Suppressor macrophage treated with lipopolysaccharide for 4 hours (primary cell): ENCODE measurements at places on chromosomes 3 and 15.
A peak's percentile ranks its signal among the peaks of the same experiment; 100 is the strongest.

GRCh38 chr3:45816544-45816943 lies 20.2 kb upstream of the SLC6A20 start:
- DNase-seq, result no peak

GRCh38 chr15:62306851-62307504 lies 141.9 kb upstream of the C2CD4B start:
- peak; percentile 60 for DNase-seq

DNA sequence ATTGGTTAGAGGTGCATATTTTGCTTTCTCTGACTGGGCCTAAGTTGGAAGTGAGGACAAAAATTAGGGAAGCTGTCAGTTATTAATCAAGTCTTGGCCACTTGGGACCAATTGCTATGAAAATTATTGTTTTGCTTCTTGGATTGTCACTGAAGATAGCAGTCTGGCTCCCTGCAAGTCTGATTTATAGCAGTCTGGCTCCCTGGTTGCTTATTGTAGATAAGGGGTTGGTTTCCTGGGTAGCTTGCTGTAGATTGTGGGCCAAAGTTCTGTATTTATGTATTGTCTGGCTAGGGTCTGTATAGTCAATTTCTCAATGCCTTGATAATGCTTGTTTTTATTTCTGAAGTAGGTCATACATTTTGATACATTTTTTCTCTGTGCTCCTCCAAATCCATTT lies 13.3 kb upstream of the DRD3 start:
- no peak for DNase-seq

GRCh38 chr3:195811756-195812155 lies at the start of gene MUC4:
MUC4 (minus strand) TSS chr3:195811929; CDS start chr3:195811817, 112 bp downstream.
- no peak for DNase-seq

- DNase-seq, result no peak
Observed at GRCh38 chr3:9097495-9097894, 134.2 kb upstream of the RAD18 start.

GRCh38 chr3:118556983-118557382 lies 477.7 kb downstream of the IGSF11 start:
- DNase-seq, result no peak

DNA sequence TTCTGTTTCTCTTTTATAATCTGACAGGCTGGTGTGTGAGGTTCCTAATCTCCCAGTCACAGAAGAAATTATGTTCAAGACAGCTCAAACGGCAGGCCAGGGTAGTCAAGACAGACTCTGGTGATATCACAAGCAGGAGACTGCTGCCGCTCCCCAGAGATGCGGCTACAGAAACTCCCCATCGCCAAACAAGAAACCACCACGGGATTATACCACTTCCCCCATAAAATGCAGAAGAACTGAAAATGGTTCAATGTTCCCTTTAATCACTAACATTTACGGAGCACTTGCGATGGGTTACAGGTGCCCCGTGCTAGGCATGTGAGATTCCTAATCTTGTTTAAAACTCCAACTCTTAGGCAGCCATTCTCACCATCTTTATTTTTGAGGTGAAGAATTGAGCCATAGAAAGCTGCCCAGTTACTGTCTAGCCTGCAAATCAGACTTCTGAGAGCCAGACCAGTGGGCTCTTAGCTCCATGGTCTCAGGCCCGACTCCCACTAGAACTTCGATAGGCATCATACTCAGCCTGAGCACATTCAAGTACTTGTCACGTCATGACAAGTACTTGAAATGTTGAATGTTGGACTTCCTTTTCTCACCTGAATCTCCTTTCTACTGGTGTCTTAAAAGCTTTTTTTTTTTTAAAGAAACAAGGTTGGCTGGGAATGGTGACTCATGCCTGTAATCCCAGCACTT lies 58.4 kb downstream of the TBC1D2B start:
- peak; percentile 81 for DNase-seq

DNA sequence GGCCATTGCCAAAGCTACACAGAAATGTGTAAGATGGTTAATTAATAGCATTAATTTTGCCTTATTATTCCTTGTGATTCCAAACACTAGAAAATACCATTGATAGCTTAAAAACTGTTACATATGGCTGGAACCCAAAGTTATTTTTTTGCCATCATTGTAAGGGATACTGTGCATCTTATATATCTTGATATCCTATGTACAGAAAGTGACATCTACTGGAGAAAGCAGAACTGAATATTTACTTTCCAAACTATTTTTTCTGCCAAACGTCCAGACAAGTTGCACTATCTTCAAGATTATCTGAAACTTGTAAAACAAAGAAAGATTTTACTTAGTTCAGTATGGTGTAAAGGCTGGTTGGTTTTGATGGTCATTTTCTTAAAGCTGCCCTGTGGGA lies 33.3 kb upstream of the MEIS2 start:
- DNase-seq, result no peak

- no peak for DNase-seq
Observed at GRCh38 chr15:71072423-71072822, 42.8 kb upstream of the THSD4 start.

- DNase-seq, result no peak
Observed at GRCh38 chr3:69445024-69445423, 59.1 kb upstream of the FRMD4B start.

DNA sequence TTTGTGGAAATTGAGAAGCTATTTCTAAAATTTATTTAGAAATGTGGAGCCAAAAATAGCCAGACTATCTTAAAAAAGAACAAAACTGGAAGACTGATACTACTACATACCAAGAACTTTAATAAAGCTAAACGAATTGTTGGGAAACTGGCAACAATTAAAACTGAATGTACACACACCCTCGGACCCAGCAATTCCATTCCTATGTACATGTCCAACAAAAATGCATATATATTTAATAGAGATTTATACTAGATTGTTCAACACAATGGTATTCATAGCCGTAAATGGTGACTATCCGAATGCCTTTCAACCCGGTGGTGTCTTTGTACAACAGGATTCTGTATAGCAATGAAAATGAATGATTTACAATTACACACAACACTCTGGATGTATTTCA lies 136.5 kb upstream of the RASGRP1 start:
- no peak for DNase-seq

DNA sequence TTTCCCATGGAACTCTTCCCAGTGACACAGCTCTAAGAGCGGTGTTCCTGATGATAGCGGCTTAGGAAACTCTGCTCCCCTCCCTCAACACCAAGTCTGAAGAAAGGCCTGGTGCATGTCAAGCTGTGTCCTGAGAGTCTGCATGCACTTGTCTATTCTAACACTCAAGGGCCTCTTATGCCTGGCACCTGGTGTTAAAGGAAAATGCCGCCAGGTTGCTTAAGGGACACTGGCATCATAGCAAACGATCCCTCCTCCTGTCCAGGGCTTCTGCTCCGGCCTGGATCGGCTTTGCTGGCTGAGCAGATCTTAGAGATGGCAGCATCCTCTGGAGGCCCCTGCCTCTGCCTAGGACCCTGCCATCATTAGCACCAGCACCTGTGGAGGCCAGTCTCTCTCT lies 121.7 kb downstream of the MEGF11 start:
- no peak for DNase-seq

- peak; percentile 45 for DNase-seq
Observed at GRCh38 chr3:38031022-38031994, 1.9 kb upstream of the PLCD1 start.

DNA sequence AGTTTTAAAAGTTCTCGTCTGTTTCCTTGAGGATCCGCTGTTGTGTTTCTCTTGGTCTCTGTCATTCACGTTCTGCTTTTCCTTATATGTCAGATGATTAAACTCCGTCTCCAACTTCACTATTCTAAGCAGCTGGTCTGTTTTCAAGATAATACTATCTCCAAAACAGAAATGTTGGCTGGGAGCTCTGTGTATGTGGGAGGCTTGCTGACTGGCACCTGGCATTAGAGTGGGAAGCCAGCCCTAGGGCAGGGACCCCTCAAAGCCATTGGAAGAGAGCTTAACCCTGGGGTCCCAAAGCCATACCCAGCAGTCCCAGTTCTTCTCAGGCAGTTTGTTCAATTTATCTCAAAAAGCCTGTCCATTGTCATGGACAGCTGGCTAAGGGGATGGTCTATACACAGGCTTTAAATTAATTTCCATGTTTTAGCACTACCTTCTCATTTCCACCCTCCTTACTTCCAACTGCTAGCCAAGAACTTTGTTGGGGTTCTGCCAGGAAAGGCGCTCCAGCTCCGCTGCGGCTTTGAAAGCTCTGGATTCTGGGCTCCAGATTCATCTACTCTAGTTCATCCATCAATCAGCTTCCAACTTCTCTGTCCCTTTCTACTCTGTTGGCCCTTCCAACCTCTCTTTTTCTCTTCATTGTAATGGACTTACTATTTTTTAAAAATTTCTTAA lies 9.2 kb downstream of the BTBD1 start:
- DNase-seq, result no peak

GRCh38 chr3:21795921-21796320 lies 44.9 kb upstream of the ZNF385D start:
- no peak for DNase-seq
